Kasumi-1 (cell line): ENCODE measurements at places on chromosomes 2 and 18.

DNA sequence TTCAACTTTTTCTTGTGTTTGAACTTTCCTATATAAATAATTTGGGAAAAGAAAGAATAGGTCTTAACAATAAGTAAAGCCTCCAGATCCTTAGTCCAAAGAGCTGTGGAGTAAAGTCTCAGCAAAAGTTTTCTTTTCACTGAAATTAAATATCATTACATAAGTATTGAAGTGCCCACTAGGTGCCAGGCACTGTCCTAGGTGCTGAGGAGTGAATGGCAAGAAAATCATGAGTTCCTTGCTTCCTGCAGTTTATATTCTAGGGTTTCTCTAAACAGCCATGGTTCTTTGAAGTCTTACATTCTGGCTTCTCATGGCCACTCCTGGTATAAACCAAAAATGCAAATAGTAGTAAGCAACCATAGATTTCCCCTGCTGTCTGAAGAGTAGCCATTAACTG lies 59.7 kb downstream of the SPP2 start:
- DNase-seq: no peak

DNA sequence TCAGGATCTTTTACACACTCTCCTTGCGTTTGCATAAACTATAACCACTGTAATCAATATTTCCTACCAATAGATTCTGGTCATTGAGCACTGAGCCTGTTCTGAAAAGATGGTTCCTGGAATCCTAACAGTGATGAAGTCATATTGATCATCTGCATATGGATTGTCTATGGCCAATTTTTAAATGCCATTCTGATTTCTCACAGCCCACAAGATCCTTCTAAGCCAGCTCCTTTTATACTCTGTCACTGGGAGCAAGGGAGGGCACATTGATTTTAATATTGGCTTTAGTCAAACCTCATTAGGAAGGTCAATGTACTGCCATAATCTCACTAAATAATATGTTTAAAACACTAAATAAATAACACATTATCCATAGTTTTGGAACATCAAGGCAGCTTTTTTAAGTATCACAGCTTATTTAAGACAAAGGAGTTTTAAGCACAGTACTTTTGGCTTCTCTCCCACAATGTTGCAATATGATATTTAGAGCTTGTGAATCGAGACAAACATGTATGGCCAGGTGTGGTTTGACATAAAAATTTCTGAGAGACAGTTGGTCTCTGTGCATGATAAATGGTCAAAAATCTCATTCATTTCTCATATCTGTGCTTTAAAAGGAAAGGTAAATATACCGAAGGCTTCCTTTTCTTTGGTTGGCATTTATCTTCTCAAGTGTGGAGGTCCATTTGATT lies 267.3 kb downstream of the MTX2 start:
- no peak for DNase-seq

- no peak for DNase-seq
Measured at GRCh38 chr2:45851576-45852304, 200.3 kb downstream of the PRKCE start.

- DNase-seq: no peak
Measured at GRCh38 chr18:53795061-53795460, 429.4 kb downstream of the MBD2 start.

DNA sequence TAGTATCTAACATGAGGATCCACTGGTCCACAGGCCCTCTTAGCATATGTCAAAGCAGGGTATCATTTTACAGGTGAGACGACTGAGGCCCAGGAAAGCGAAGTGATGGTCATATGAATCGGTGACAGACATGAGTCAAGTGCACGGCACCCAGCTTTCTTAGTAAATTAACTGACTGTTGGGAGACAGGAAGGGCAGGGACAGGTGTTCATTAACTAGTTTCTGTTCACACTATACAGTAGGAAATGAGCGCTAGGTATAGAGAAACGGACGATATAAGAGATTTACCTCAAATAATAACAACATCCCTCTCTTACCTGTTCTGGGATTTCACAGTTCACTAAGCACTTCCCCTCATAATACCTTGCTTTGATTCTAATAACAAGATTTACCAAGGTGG lies 1.7 kb upstream of the SMARCAL1 start:
- DNase-seq: no peak

GRCh38 chr2:200713704-200714064 lies 98.0 kb upstream of the BZW1 start:
- DNase-seq: no peak

- DNase-seq: no peak
Measured at GRCh38 chr18:28065793-28066186, 111.1 kb downstream of the CDH2 start.

GRCh38 chr18:76801567-76802505 lies 20.5 kb upstream of the ZNF236 start:
- peak; percentile 40 for DNase-seq
